ENCODE measurements at places on chromosomes 7 and 10. TPM values are rescaled to one million over a fixed set of nuclear protein-coding genes. Genes with fewer than 3 reads are reported as not detected.

GRCh38 chr7:93146472-93147141 is 1.6 kb downstream of the SAMD9L start:
- peak overlapping the region; percentile 68 for H3K4me3 ChIP-seq
- H3K27ac ChIP-seq, result peak overlapping the region; percentile 60
- H3K36me3 ChIP-seq, result no peaks in the 10 kb centered on the region
- H3K27me3 ChIP-seq, result no peaks in the 10 kb centered on the region
- H3K4me1 ChIP-seq, result peaks cover 53% of the 10 kb centered on the region
- peak; percentile 59 for DNase-seq

- no peak overlapping the region for H3K27ac ChIP-seq
- no peaks in the 10 kb centered on the region for H3K36me3 ChIP-seq
- no peak overlapping the region for H3K4me3 ChIP-seq
- peak; percentile 43 for DNase-seq
These were observed 220.5 kb downstream of the CCSER2 start for GRCh38 chr10:84548869-84549268.

Gene SUN3
- not detected for total RNA-seq

DNA sequence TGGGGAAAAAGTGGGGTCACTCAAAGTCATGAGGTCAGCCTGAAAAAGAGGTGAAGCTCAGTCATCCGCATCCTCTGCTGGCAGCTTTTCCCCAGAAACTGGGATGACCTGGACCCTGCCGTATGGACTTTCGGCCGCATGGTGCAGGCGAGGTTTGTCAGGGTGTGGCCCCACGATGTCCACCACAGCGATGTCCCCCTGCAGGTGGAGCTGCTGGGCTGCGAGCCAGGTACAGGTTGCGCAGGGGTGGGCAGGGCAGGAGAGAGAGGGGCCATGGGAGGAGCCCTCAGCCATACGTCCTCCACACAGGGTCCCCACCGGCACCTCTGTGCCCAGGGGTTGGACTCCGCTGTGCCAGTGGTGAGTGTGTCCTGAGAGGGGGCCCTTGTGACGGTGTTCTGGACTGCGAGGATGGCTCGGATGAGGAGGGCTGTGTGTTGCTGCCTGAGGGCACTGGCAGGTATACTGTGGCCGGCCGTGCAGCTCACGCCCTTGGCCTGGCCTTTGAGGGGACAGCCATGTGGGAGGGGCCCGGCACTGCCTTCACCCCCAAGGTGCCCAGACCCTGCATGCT is 23.0 kb upstream of the ZNF467 start:
- no peak for DNase-seq
- no peak overlapping the region for H3K27ac ChIP-seq
- H3K4me3 ChIP-seq, result no peak overlapping the region
- H3K27me3 ChIP-seq, result no peaks in the 10 kb centered on the region
- H3K36me3 ChIP-seq, result no peaks in the 10 kb centered on the region
